Natural killer cell treated with Interleukin-12 subunit alpha and Interleukin-12 subunit beta and Interleukin-15 and Interleukin-18, amount 100 ng/mL, for 72 hours (primary cell): ENCODE measurements at places on chromosomes 1 and 21.

GRCh38 chr21:43866659-43867331 is 1.8 kb downstream of the AGPAT3 start:
- H3K4me1 ChIP-seq = peaks cover 25% of the 10 kb centered on the region
- DNase-seq = peak; percentile 58
- H3K36me3 ChIP-seq = peaks cover 6% of the 10 kb centered on the region
- peak overlapping the region; percentile 50 for H3K4me3 ChIP-seq

- H3K4me3 ChIP-seq = no peak overlapping the region
- DNase-seq = no peak
- peaks cover 12% of the 10 kb centered on the region for H3K27me3 ChIP-seq
- H3K27ac ChIP-seq = no peak overlapping the region
These were observed 17.3 kb downstream of the SLC6A9 start for GRCh38 chr1:44013949-44014348.

GRCh38 chr21:45589686-45590245 is 47.5 kb upstream of the SLC19A1 start:
- peaks cover 35% of the 10 kb centered on the region for H3K27me3 ChIP-seq
- no peak overlapping the region for H3K27ac ChIP-seq
- H3K36me3 ChIP-seq = peaks cover 20% of the 10 kb centered on the region
- DNase-seq = no peak
- H3K4me3 ChIP-seq = no peak overlapping the region

DNA sequence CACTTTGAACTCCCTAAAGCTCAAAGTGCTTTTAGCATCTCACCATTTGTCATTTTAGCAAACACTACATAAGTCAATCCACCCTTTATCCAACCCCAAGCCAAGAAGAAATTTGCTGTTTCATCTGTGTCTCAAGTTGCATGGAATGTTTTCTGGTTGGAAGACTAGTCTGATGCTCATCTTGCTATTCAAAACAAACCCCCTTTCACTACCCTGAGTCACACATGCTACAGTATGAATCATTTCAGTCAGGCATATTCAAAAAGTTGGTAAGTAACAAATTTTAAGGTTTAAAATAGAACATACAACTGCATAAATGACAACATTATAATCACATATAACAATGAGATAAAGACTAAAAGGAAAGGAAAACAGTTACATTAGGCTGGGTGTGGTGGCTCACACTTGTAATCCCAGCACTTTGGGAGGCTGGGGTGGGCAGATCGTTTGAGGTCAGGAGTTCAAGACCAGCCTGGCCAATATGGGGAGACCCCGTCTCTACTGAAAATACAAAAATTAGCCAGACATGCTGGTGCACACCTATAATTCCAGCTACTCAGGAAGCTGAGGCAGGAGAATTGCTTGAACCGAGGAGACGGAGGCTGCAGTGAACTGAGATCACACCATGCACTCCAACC is 38.7 kb downstream of the DSTYK start:
- no peak for DNase-seq
- no peaks in the 10 kb centered on the region for H3K27me3 ChIP-seq

- peaks cover 6% of the 10 kb centered on the region for H3K27me3 ChIP-seq
- H3K36me3 ChIP-seq = no peaks in the 10 kb centered on the region
- no peak overlapping the region for H3K27ac ChIP-seq
- no peaks in the 10 kb centered on the region for H3K4me1 ChIP-seq
These were observed 125.3 kb upstream of the DNAH14 start for GRCh38 chr1:224804220-224804619.

DNA sequence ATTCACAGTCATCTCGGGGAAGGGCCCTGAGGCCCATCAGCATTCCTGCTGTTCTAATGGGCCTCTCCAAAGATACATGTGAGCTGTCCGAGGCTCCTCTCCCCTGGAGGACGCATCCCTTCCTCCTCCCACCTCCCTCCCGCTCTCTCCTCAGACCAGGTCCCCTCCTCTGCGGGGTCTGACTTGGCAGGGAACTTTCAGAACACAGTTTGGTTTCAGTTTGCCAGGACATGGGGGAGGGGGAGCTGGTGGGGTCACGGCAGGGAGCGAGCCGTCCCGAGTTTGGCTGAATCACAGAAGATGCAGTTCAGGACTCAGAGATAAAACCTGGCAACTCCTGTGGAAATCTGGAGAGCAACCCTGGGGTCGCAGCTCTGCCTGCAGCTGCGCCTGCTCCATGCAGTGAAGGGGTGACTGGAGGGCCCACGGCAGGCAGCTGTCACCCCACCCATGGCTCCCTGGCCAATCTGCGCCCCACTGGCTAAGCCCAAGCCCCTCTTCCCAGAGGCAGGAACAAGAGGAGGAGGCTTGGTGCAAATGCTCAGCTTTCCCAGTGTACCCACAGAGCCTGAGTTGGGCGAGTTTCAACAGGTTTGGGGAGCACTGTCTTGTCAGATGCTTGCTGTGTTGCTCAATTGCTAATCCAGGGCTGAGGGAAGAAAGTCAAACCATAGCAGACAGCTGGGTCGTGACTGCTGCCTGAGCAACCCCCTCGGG is 5.7 kb downstream of the WNT4 start:
- H3K4me1 ChIP-seq = peaks cover 3% of the 10 kb centered on the region
- no peaks in the 10 kb centered on the region for H3K36me3 ChIP-seq
- no peak for DNase-seq
- H3K4me3 ChIP-seq = no peak overlapping the region

GRCh38 chr1:104768466-104768865 is 1018.8 kb downstream of the AMY1C start:
- H3K27me3 ChIP-seq = no peaks in the 10 kb centered on the region
- no peak for DNase-seq
- no peaks in the 10 kb centered on the region for H3K36me3 ChIP-seq
- H3K4me3 ChIP-seq = no peak overlapping the region

DNA sequence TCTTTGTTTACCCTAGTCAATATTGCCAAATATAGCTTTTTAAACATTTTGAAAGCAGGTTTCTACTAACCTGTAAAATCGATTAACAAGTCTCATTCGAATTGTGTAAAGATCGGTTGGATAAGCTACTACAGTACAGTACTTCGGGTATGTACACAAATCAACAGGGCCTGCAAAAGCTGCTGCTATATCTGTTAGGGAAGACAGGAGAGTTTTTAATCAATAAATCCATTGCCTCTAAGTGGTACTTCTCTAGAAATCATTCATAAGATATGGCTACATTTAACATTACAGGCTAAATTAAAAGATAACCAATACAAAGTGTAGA is 34.8 kb upstream of the PSMG1 start:
- no peak overlapping the region for H3K4me3 ChIP-seq
- no peak for DNase-seq
- peaks cover 10% of the 10 kb centered on the region for H3K36me3 ChIP-seq
- H3K27ac ChIP-seq = no peak overlapping the region
- no peaks in the 10 kb centered on the region for H3K27me3 ChIP-seq
- H3K4me1 ChIP-seq = no peaks in the 10 kb centered on the region

DNA sequence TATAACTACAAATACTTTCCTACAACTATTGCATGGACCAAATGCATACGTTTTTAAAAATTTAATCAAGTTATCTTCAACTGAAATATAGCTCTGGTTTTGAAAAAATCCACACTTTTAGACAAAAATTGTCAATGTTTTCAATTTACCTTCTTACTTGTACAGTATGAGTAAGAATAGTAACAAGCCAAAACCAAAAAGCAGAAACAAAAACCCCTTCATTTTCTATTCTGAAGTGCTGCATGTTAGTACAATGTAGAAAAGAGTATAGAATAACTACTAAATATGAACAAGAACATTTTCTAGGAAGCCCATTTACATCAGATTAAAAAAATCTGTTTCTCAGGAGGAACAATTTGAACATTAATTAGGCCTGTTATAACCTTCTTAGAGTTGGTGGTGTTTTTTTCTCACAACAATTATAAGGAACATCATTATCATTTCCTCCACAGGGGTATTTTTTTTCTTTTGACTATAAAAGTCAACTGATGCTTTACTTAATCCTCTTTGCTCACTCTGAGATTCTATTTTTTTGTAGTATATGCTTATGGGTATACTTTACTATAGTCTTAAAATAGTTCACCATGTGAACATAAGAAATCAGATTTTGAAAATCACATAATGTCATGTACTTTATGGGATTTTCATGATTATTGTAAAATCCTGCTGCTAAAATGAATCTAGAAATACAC is 475.4 kb downstream of the PTBP2 start:
- DNase-seq = no peak
- H3K27me3 ChIP-seq = no peaks in the 10 kb centered on the region
- H3K36me3 ChIP-seq = no peaks in the 10 kb centered on the region
- no peak overlapping the region for H3K4me3 ChIP-seq
- no peaks in the 10 kb centered on the region for H3K4me1 ChIP-seq
- H3K27ac ChIP-seq = no peak overlapping the region

DNA sequence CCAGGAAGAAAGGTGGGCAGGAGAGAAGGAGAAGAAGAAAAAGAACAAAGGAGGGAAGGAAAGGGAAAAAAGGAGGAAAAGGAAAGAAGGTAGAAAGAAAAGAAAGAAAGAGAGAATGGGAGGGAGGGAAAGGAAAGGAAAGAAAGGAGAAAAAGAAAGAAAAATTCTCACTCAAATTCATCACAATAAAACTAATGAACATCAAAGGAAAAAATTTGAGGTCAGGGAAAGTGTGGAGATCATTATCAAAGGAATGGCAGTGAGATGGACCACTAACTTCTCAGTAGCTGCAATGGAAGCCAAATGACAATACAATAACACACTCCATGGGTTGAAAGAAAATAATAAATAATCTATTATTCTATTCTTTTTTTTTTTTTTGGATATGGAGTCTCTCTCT is 48.0 kb upstream of the JAK1 start:
- H3K27me3 ChIP-seq = no peaks in the 10 kb centered on the region
- peak overlapping the region; percentile 57 for H3K27ac ChIP-seq
- no peaks in the 10 kb centered on the region for H3K36me3 ChIP-seq
- peaks cover 34% of the 10 kb centered on the region for H3K4me1 ChIP-seq

- no peaks in the 10 kb centered on the region for H3K36me3 ChIP-seq
- H3K27ac ChIP-seq = no peak overlapping the region
These were observed 214.6 kb downstream of the GRIK1 start for GRCh38 chr21:29725025-29725736.

- H3K27me3 ChIP-seq = peaks cover 12% of the 10 kb centered on the region
- no peaks in the 10 kb centered on the region for H3K36me3 ChIP-seq
- no peak for DNase-seq
- H3K27ac ChIP-seq = no peak overlapping the region
- no peaks in the 10 kb centered on the region for H3K4me1 ChIP-seq
- no peak overlapping the region for H3K4me3 ChIP-seq
These were observed 72.2 kb upstream of the CDC42BPA start for GRCh38 chr1:227390525-227390924.

GRCh38 chr1:110463725-110464124 is 12.8 kb downstream of the PROK1 start:
- peaks cover 2% of the 10 kb centered on the region for H3K27me3 ChIP-seq
- no peak overlapping the region for H3K4me3 ChIP-seq
- DNase-seq = no peak
- no peak overlapping the region for H3K27ac ChIP-seq
- H3K36me3 ChIP-seq = no peaks in the 10 kb centered on the region

DNA sequence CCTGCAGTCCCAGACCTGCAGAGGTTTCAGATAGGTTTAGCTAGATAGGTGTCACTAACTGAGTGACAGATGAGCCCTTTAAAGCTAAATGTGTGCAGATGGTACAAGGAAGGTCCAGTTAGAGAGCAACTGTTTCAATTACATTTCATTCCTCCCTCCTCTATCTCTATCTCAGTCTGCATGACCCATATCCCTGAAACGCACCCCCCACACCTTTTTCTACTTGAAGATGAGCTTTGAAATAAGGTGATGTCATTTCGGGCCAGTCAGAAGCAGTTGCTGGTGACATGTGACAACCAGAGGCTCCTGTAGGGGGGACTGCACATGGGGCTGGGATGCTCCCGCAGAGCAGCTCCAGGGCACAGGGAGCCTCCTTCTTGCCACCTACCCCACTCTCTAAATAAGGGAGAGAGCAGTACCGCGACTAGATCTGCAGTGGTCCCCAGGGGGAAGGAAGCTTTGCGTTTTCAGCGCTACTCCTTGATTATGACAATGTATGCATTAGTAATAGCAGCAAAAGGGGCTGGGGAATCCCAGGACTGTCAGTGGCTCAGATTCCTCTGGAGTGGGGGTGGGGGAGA is 4.3 kb downstream of the ATP8B2 start:
- DNase-seq = no peak
- no peaks in the 10 kb centered on the region for H3K27me3 ChIP-seq
- peaks cover 8% of the 10 kb centered on the region for H3K36me3 ChIP-seq
- H3K4me3 ChIP-seq = peak overlapping the region; percentile 55

DNA sequence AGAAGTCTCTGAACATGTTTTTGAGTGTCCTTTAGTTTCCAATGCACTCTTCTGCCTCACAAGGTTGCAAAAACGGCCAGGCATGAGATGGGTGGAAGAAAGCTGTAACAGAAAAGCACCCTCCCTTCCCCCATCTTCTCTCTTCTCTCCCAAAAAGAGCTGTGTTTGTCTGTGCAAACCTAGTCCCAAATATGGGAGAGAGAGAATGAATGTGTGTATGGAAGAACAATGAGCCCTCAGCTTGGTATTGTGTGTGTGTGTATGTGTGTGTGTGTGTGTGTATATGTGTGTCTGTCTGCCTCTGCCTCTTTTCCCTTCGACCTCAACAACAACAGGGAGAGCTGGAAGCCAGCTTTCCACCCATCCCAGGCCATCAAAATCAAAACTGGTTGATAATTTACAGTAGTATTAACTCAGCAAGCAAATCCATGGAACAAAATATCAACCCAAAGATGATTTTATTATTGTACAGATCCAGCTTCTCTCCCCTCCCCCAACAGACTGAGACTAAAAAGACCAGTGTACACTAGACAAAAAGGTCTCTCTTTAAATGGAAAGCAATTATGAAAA is 1.8 kb downstream of the RERE start:
- H3K27ac ChIP-seq = peak overlapping the region; percentile 98
- H3K4me3 ChIP-seq = peak overlapping the region; percentile 89
- DNase-seq = no peak
- peaks cover 32% of the 10 kb centered on the region for H3K4me1 ChIP-seq
- H3K27me3 ChIP-seq = no peaks in the 10 kb centered on the region
- no peaks in the 10 kb centered on the region for H3K36me3 ChIP-seq

DNA sequence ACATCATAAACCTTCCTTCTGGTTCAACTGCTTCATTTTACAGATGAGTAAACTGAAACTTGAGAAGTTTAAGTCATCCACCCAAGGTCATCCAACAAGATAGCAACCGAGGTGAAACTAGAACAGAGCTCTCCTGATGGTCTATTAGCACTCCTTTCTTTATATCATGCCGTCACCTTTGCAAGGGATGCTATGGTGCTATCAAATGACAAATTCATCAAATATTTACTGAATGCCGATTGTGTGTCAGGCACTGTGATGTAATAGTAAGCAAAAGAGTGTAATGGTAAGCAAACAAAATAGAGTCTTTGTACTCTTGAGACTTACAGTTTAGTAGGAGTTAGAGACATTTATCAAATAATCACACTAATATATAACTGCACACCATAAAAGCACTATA is 14.0 kb upstream of the SGIP1 start:
- no peaks in the 10 kb centered on the region for H3K27me3 ChIP-seq
- H3K4me1 ChIP-seq = no peaks in the 10 kb centered on the region
- no peak overlapping the region for H3K27ac ChIP-seq

GRCh38 chr1:11707621-11708276 is 16.2 kb downstream of the DRAXIN start:
- no peak overlapping the region for H3K4me3 ChIP-seq
- H3K4me1 ChIP-seq = peaks cover 19% of the 10 kb centered on the region
- DNase-seq = no peak
- H3K36me3 ChIP-seq = no peaks in the 10 kb centered on the region
- H3K27ac ChIP-seq = no peak overlapping the region
- no peaks in the 10 kb centered on the region for H3K27me3 ChIP-seq
